CD8-positive, alpha-beta memory T cell (primary cell): ENCODE measurements at places on chromosomes 11 and 22. TPM values are rescaled to one million over a fixed set of nuclear protein-coding genes. Genes with fewer than 3 reads are reported as not detected.
A peak's percentile ranks its signal among the peaks of the same experiment; 100 is the strongest.

- no peak overlapping the region for H3K4me3 ChIP-seq
- H3K27me3 ChIP-seq = no peaks in the 10 kb centered on the region
- H3K36me3 ChIP-seq = no peaks in the 10 kb centered on the region
- no peak for DNase-seq
- peaks cover 13% of the 10 kb centered on the region for H3K4me1 ChIP-seq
Observed at GRCh38 chr22:37582526-37582925, 2.6 kb upstream of the LGALS2 start.

DNA sequence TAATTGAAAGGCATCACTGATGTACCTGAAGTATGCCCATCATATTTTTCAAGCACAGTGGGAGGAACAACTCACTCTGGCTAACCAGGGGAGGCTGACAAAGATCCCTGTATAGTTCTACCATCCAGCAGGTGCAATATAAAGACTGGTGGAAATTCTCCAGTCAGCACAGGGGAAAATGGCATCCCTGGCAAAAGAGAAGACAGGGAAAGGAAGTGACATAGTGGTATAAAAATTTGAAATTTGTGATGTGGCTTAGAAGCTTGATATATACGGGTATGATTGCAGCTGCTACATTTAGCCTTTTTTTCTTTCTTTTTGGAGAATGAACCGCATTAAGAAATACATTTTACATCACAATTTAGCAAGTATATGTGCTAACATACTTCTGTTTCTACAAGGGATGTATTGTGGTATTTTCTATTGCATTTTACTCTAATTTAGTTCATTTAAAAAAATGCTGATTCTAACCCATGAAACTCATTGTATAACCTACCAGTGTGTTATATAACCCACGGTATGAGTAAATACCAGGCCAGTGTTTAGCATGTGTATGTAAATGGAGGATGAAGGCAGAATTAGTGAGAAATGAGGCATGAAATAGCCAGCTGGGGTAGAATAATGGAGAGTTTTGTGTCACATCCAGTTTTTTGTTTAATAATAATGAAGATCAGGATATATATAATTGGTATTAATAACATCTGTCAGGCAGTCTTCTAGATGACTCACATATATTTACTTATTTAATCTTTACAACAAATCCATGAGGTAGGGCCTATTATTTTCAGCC lies 186.1 kb downstream of the ARHGAP42 start:
- no peak overlapping the region for H3K27ac ChIP-seq
- H3K4me1 ChIP-seq = no peaks in the 10 kb centered on the region
- no peaks in the 10 kb centered on the region for H3K36me3 ChIP-seq
- no peak for DNase-seq

GRCh38 chr22:46201059-46201757 lies 48.9 kb downstream of the CDPF1 start:
- H3K4me3 ChIP-seq = no peak overlapping the region
- no peaks in the 10 kb centered on the region for H3K36me3 ChIP-seq
- H3K4me1 ChIP-seq = no peaks in the 10 kb centered on the region
- DNase-seq = no peak

DNA sequence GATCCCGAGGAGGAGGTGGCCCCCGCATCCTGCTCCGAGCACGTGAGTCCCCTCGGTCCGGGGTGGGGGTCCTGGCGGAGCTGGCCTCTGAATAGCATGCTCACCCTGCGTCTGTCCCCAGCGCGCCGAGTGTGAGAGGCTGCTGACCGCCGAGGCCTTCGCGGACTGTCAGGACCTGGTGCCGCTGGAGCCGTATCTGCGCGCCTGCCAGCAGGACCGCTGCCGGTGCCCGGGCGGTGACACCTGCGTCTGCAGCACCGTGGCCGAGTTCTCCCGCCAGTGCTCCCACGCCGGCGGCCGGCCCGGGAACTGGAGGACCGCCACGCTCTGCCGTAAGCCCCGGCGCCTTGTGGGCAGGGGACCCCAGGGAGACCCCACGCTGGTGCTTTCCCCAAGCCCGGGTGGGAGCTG lies 3.5 kb downstream of the MUC2 start:
- no peak overlapping the region for H3K27ac ChIP-seq
- H3K36me3 ChIP-seq = no peaks in the 10 kb centered on the region
- no peak overlapping the region for H3K4me3 ChIP-seq
- no peaks in the 10 kb centered on the region for H3K4me1 ChIP-seq
- DNase-seq = no peak
- H3K27me3 ChIP-seq = no peaks in the 10 kb centered on the region

DNA sequence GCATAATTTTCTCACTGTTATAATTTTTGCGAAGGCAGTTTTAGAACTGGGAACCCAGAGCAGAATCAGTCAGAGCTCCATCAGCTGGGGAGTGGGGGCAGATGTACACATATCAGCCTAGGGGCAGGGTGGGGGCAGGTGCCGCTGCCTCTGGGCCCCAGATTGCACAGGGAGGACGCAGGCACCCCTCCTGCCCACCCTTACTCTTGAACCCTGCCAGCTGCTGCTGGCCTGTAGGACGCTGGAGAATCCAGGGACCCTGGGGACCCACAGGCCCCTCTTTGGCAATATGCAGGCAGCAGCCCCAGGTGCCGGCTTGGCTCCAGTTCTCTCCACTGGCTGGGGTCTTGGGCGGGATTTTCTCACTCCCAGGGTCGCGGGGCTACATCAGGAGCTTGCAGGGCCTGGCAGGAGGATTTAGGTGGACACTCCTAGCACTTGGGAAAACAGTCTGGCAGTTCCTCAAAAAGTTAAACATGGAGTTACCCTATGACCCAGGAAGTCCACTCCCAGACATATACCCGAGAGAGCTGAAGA lies 8.8 kb upstream of the CAPN5 start:
- no peak overlapping the region for H3K27ac ChIP-seq
- DNase-seq = no peak
- no peaks in the 10 kb centered on the region for H3K27me3 ChIP-seq
- H3K36me3 ChIP-seq = no peaks in the 10 kb centered on the region

GRCh38 chr11:73789279-73789670 lies 1.6 kb downstream of the MRPL48 start:
- DNase-seq = no peak
- H3K27ac ChIP-seq = peak overlapping the region; percentile 86
- H3K4me1 ChIP-seq = peaks cover 12% of the 10 kb centered on the region
- H3K36me3 ChIP-seq = no peaks in the 10 kb centered on the region
- no peak overlapping the region for H3K4me3 ChIP-seq
- no peaks in the 10 kb centered on the region for H3K27me3 ChIP-seq

The SLC7A4 gene
- 0.82 TPM for polyA plus RNA-seq
